ENCODE measurements at places on chromosomes 2 and 18.

GRCh38 chr2:115739574-115739973, 1297.1 kb downstream of the DPP10 start:
- no peak for DNase-seq

GRCh38 chr2:131056932-131057287, 36.4 kb downstream of the FAM168B start:
- no peak for DNase-seq

GRCh38 chr2:121372721-121373353, 87.8 kb upstream of the TFCP2L1 start:
- DNase-seq, result no peak

- no peak for DNase-seq
Measured at GRCh38 chr18:24539866-24540617, 79.6 kb downstream of the HRH4 start.

DNA sequence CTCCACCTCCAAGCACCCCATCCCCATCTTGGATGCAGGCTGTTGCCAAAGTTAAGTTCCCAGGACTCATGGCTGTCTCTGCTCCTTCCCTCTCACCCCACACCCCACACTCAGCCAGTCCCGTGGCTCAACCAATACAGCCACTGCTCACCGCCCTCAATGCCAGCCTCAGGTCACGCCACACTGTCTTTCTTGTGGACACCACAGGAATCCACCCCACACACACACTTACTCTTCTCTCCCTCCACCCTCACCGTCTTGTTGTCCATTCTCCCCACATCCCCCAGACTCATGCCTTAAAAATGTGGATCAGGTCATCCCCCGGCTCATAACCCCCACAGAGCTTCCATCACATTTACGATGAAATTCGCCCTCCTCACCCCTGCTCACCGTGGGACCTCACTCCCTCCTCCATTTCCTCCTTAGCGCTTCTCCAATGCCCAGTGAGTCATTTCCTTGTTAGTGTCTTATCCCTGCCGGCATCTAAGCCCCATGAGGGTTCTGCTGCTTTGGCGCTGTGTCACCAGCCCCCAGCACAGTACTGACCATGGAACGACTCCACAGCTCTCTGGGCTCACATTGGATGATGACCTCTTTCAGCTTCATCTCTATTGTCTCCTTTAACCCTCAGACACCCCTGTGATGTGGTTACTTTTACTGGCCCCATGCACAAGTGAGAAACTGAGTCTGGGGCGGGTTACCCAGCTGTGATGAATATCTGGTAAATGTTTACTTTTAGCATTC, 13.8 kb downstream of the MLPH start:
- DNase-seq, result no peak

GRCh38 chr2:234158812-234159211, 108.3 kb downstream of the SPP2 start:
- no peak for DNase-seq

- DNase-seq, result no peak
Measured at GRCh38 chr2:149383340-149383739, 53.0 kb downstream of the LYPD6 start.

- DNase-seq, result no peak
Measured at GRCh38 chr2:241570961-241571581, 12.5 kb downstream of the BOK start.

- no peak for DNase-seq
Measured at GRCh38 chr2:240783819-240784621, 36.0 kb downstream of the KIF1A start.

GRCh38 chr18:50373561-50374219, 1.2 kb upstream of the SKA1 start:
- DNase-seq, result no peak

- DNase-seq, result no peak
Measured at GRCh38 chr2:158042245-158042644, 59.4 kb upstream of the UPP2 start.

GRCh38 chr2:140880573-140880972, 1250.2 kb downstream of the LRP1B start:
- no peak for DNase-seq

DNA sequence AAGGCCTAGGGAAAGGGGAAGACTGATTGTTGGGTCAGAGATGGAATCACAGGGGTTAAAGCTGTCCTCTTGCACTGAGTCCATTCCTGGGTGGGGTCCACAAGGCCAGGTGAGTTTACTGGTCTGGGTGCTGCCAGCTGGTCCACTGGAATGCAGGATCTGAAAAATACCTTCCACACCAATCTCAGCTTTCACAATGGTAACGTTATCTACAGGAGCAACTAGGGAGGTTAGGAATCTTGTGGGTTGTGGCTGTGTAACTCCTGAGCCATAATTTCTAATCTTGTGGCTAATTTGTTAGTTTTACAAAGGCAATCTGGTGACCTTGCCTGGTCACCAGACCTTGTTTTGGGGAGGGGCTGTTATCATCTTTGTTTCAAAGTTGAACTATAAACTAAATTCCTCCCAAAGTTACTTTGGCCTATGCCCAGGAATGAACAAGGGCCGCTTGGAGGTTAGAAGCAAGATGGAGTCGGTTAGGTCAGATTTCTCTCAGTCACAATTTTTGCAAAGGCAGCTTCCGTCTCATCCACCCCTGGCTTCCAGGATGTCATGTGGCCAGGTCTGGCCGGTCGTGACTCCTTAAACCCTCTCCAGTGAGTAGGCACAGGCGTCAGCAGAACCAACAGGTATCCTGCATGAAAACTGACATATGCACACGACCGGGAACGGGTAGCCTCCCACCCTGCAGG, 123.3 kb upstream of the SH3BP4 start:
- DNase-seq, result no peak

DNA sequence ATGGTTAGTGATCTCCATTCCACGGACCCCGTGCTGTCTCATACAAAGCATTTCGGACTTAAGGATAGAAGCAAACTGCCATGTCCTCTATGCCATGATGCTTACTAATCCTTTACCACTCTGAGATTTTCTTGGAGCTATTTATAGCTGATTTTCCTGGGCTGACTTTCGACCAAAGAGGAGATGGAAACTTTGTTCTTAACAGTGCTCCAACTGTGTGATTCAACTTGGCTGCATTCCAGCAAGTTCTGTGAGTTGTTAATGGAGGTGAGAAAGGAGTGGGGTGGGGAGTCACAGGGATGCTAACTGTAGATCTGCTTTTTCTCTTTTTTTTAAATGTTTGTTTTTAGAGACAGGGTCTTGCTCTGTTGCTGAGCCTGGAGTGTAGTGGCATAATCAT, 45.5 kb upstream of the MSH2 start:
- no peak for DNase-seq

GRCh38 chr2:169012812-169013627, 18.1 kb downstream of the ABCB11 start:
- DNase-seq, result no peak

GRCh38 chr2:108184419-108184818, 55.3 kb upstream of the SULT1C3 start:
- DNase-seq, result no peak

DNA sequence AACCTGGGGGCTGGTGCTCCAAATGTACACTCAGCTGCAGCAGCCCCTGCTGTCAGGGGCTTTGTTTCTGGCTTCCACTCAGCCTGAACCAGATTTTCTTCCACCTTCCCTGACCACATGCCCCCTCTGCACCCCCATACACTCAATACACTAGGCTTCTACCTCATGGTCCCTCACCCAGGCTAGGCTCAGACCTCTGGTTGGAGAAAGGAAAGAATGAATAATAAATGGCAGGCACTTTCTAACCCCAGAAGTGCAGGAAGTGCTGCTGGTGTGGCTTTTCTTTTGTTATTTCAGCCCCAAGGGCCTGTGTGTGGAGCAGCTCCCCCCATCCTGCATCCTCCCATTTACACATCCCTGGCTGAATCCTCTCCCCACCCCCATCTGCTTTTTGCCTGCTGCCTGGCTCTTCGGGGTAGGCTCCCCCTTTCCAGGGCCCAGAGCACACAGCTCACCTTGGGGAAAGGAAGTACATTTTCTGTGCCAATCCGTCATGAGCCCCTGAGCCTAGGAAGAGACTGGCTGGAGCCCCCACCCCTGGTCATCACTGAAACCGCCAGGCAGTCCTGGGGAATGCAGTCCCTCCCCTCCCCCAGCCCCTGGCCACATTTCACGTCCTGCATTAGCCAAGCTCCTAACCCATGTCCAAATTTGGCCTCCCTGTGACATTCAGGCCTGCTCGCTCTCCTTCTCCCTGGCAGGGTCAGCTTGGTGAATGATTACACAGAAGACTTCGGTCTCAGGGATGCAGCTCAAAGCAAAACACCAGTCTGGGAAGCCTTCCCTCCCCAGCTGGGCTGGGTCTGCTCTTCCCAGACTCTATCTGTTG, 2.6 kb downstream of the DYSF start:
- no peak for DNase-seq

DNA sequence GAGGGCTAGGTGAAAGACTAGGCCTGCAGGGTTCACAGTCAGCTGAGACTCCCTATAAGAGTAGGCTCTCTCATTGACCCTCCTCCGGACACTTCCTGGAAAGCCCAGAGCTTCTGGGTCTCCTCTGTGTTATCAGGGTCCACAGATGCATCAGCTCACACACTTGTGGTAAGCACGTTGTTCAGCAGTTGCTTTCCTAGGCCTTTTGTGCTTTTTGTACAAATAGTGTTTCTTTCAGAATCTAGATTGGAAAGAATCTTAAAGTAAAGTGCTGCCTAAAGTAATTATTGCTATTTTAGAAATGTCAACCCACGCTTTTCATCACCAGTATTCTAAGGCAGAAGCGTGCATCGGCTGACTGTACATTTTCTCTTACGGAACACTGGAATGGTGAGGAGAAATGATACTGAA, 15.5 kb downstream of the SLC9A2 start:
- no peak for DNase-seq

GRCh38 chr2:48534781-48535180, 4.8 kb downstream of the STON1 start:
- DNase-seq, result no peak

GRCh38 chr18:44450226-44450625, 230.5 kb upstream of the SETBP1 start:
- DNase-seq, result no peak

DNA sequence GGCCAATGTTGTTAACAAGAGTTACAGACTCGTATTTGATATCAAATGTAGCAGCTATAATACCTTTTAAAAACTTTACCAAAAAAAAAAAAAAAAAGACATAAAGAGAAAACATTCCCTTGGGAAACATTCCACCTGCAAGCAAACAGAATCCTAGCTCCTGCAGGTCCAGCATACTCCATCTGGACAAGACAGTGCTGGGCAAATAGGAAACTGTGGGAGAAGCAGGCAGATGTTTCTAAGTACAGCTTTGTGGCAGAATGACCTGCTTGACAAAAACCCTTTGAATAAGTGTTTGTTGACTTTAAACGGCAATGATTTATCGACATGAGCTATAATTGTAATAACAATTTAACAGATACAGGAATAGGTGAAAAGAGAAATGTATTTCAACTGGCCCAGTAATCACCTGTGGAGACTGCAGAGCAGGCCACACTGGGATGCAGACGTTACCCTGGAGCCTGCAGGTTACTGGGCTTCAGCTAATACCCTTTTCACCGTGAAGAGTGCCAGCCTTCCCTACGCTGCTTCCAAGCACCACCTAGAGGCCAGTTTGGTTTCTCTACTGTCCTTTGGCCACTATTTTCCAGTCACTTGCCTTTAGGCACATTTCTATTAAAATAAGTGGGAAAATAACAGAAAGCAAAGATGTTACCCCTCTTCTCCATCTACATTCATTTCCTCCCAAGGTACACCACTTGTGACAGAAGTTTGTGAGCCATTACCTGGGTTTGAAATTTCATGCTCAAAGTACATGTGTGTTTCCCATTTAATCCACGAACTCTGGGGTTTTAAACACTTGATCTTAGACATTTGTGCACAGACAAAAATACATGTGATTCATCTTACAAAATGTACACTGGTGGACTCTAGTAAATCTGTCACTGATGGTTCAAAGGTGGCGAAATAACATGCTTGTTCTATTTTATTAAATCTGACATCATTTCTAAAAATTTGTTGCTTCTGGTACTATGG, 96.9 kb upstream of the ZNF397 start:
- DNase-seq, result peak; percentile 24

- DNase-seq, result no peak
Measured at GRCh38 chr2:238601433-238602222, 174.9 kb downstream of the ASB1 start.

GRCh38 chr2:82998781-82999180, 1460.3 kb downstream of the SUCLG1 start:
- DNase-seq, result no peak

DNA sequence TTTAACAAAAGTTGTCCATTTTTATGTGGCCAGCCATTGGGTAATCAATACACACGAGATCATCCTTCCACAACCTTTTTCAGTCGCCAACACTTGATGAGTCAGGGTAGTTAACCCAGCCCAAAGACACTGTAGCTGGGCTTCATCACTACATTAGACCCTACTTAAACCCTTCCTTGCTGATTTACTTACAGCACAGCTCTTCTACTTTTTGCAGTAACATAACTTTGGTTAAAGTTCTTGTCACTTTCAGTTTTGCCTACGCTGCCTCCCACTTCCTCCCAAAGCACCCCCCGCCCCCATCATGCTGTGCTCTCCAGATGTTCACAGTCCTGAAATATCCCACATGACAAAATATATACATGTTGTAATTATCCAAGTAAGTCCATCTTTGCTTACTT, 103.6 kb downstream of the CDK15 start:
- DNase-seq, result no peak

GRCh38 chr2:212894026-212894425, 257.4 kb downstream of the IKZF2 start:
- no peak for DNase-seq

DNA sequence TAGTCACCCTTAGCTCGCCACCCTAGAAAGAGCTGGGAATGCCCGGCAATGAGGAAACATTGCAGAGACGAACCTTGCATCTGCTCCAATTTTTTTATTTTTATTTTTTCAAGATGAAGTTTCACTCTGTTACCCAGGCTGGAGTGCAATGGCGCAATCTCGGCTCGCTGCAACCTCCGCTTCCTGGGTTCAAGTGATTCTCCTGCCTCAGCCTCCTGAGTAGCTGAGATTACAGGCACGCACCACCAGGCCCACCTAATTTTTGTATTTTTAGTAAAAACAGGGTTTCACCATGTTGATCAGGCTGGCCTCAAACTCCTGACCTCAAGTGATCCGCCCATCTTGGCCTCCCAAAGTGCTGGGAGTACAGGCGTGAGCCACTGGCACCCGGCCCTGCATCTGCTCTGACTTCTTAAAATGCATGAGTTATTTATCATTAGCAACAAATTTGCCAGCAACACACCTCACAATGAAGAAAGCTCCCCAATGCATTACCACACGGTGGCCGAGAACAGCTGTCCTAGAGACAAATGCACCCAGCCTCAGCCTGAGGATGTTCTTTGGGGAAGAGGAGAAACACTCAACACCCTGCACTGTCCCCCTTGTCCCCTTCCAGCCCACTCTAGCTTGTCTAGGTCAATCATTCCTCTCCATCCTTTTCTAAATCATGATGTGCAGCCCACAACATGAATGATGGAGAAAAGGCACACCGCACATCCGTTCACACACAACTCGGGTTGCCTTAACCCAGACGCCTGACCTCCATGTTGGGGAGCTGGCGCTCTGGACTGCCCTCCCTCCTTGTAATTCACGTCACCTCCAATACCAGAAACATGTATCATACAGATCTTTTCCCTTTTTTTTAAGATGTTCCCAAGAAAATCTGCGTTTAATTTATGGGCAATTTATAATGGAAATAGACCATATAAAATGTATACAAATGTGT, 46.9 kb downstream of the TTC32 start:
- DNase-seq, result no peak
